ENCODE measurements at places on chromosomes 7 and 10.

- no peak for DNase-seq
Observed at GRCh38 chr10:101901340-101901739, 57.7 kb upstream of the KCNIP2 start.

GRCh38 chr10:14439451-14440259 is 108.9 kb upstream of the FRMD4A start:
- DNase-seq, result peak; percentile 16

- DNase-seq, result no peak
Observed at GRCh38 chr10:112896273-112896672, 53.8 kb upstream of the TCF7L2 start.

DNA sequence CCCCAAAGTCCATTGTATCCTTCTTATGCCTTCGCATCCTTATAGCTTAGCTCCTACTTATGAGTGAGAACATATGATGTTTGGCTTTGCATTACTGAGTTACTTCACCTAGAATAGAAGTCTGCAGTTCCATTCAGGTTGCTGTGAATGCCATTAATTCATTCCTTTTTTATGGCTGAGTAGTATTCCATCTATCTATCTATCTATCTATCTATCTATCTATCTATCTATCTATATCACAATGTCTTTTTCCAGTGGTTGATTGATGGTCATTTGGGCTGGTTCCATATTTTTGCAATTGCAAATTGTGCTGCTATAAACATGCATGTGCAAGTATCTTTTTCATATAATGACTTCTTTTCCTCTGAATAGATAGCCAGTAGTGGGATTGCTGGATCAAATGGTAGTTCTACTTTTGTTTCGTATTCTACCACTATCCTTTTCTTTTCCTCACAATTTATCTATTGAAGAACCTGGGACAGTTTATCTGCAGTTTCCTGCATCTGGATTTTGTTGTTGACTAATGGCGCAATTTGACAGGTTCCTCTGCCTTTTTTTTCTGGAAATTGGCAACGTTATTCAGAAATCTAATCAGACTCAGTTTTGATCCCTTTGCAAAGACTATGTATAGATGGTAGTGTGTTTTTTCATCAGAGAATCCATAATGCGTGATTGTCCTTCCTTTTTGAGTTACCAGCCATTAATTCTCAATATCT is 287.2 kb downstream of the ARL4A start:
- DNase-seq, result no peak

DNA sequence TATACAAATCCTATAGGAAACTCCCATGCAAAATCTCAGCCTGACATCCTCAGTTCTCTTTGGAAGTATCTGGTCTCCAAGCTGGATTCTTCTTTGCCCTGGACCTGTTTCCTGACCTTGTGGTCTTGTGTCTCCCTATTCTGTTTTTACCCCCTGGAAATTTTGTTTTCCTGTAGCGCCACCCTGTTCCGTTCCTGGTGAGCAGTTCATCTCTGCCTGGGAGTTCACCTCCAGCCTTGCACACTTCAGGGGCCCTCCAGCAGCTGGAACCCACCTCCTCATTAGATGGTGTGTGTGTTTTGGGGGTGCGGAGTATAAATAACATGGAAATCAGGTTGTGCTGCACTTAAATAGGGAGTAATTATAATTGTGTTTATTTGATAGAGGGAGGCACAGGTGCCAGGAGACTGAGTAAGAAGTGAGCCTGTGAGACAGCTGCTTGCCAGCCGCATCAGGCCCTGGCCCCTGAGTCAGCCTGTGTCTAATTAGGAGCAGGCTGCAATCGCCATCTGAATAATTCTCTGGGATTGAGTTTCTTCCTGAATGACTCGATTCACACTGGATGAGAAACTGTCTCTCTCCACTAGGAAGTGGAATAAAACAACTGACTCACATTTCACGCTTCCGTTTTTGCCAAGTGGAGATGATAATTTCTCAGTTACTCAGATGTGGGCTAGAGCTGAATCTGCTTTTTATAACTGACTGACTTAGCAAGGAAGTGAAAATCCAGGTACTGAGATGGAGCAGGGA is 69.4 kb upstream of the HECTD2 start:
- DNase-seq, result peak; percentile 99

DNA sequence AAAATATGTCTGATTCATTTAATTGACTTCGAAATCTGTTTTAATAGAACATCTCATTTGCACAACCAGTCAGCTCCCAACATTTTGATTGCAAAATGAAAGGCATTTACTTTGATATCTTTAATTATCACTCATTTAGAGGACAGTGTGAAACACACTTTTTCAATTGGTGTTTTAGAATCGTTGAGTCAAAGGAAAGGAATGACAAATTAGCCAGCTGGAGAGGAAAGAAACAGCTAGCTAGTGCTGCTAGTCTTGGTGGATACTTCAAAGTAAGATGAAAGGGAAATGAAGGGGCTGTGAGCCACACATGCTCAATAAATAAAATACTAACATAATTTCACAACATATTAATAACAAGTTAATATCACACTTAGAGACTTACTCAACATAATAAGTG is 570.2 kb downstream of the PHTF2 start:
- peak; percentile 20 for DNase-seq

- no peak for DNase-seq
Observed at GRCh38 chr10:87867453-87867852, 4.0 kb downstream of the PTEN start.

DNA sequence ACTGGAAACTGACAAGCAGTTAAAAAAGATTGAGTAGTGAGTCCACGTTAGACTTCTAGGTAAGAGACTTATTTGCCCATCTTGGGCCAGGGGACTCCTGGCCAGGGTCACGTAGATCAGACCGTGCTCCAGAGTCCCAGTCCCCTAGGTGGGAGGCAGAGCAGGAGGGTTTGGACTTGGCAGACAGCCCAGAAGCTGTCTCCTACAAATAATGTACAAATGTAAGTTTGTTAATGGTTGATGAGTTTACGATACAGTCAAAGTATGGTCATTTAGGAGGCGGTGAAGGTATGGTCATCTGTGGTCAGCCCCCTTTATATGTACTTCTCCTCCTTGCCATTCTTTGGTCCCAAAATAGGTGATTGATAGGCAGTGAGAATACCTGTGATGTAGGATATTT is 28.2 kb downstream of the INPP5F start:
- no peak for DNase-seq

DNA sequence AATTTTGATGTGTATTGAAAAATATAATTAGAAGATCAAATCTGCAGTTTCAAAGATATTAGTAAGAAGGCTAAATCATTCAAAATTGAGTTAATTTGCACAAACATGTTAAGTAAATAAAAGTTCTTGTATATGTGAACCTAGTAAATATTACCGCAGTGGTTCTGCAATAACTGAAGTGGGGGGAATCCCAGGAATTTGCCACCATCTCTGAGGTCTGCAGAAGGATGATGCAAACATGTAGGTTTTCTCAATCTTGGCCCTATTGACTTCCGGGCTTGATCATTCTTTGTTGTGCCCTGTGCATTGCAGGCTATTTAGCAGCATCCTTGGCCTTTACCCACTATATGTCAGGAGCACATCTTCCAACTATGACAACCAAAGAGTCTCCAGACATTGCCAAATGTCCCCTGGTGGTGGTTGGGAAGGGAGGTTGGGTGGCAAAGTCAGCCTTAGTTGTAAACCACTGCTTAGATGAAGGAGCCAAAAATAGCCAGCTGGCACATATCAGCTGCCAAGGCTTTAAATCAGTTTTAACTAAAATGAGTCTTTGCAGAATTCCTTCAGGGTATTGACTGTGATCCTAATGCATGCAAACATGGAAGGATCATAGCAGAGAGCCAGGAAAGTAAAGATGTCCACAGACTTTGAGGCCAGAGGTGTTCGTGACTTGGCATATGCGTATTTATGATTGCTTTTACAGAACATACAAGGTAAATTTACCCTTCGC is 146.3 kb downstream of the TRIL start:
- DNase-seq, result peak; percentile 6

DNA sequence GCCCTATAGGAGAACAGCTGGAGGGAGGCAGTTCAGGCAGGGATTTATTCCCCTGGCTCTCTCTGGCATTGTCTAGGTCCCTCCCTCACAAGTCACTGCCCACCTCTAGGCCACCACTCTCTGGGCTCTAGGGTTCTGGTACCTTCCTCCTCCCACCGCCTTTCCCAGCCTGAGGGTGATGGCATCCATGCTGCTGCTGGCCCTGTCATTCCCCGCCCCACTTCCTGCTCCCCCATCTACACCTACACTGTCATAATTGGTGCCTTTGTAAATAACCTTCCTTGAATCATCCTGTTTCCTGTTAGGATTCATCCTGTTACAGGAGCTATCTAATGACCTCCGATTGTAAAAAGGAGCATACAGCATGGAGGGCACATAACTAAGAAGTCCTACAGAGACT is 303.3 kb upstream of the COBL start:
- DNase-seq, result no peak

DNA sequence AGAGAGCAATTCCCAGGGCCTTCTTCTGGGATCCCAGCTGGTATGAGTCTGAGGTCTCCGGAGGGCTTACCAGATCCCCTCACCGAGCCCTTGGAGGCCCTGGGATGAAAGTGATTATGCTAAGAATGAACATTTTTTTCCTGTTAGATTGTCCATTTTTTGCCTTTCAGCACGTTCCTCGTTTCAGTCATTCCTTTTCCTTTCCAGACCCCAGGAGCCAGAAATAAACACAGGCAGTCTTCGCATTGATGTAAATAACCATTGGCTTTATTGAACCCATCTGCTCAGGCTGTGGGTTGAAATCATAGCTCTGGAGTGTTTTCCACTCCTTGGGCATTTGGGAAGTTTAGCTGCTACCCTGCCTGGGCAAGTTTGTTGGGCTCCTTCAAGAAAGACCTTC is 320.9 kb upstream of the AUTS2 start:
- DNase-seq, result no peak

Data from HCEC 1CT (cell line).